ENCODE measurements at places on chromosomes 16 and 17.

GRCh38 chr17:72163474-72163873 lies 42.7 kb downstream of the SOX9 start:
- no peak for DNase-seq

DNA sequence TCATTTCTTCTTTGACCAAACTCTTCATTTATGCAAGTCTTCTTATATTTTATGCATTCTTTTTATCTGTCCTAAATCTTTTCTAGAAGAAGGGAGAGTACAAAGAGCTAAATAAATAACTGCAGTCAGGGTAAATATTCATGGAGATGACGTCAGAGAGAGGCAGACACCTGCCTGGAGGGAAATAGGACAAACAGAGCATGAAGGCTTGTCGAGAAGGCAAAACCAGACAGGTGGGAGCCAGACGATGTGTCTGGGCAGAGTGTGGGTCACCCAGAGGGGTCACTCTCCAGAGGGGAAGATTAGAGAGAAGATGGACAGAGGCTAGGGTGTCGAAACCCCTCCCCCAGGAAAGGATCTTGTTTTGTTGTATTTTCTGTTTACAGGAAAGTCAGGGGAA lies 78.3 kb upstream of the RPL38 start:
- peak; percentile 97 for DNase-seq

GRCh38 chr17:75228847-75229246 lies 23.4 kb downstream of the NUP85 start:
- no peak for DNase-seq

GRCh38 chr17:78029697-78030096 lies 71.2 kb downstream of the TNRC6C start:
- DNase-seq = no peak

- DNase-seq = no peak
Measured at GRCh38 chr17:61593426-61593825, 2.4 kb upstream of the NACA2 start.

- peak; percentile 53 for DNase-seq
Measured at GRCh38 chr16:53055541-53056391, 975 bp downstream of the CHD9 start.

DNA sequence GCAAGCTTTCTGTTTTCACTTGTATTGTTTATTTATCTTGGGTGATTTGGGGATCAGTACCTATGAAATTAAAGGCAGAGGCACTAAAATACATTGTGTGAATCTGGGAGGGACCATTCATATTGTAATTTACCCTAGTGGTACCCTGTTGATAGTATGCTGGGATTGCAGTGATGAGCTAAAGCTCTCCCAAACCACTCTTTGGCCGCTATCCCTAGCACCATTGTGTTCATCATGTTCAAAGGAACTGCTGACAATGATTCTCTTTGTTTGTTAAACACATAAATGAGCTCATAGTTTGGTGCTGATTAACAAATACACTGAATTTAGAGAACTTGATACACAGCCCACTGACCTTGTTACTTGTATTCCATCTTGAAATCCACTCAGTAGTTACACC lies 1469.8 kb downstream of the CDH11 start:
- peak; percentile 52 for DNase-seq

DNA sequence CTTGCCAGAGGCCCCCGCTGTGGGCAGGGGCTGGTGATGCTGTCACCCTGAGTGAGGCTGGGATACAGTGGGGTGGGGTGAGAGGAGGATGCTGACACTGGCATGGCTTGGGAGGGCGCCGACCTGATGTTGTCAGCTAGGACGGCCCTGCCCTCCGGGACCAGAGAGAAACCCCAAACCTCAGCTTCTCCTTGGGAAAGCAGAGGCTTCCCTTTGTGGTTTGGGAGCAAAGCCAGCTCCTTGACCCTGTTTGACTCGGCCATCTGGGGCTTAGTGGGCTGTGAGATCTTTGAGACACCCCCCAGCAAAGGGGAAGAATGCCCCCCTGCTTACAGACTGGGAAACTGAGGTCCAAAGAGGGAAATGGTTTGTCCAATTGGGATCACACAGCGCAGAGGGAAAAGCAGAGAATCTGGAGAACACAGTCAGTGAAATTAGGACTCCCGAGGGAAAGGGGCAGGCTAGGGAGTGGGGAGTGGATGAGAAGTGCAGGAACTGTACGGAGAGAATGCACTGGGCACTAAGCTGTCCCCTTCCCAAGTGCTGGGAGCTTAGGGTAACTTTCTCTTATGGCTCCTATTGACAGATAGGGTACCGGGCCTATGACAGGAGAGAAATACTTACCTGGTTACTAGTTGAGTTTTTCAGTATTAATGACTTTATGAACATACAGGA lies 40.7 kb upstream of the DLX4 start:
- no peak for DNase-seq

GRCh38 chr17:40686192-40686591 lies 17.4 kb downstream of the KRT24 start:
- no peak for DNase-seq

DNA sequence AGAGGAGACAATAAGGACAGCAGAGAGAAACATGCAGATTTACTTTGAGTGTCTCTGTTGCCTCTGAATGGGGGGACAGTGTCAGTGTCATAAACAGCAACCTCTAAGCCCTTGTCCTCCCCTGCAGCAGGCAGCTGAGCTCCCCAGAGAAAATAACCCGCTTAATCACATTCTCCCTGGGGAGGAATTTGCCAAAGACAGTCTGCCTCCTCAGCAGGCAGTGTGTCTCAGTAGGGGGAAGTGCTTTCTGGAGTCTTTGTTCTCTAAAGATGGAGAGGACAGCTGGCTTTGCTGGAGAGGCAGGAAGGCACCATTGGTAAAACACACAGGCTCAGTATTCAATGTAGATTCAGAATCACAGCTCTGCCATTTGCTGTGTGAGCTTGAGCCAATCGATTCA lies 16.1 kb downstream of the TEKT5 start:
- DNase-seq = no peak

DNA sequence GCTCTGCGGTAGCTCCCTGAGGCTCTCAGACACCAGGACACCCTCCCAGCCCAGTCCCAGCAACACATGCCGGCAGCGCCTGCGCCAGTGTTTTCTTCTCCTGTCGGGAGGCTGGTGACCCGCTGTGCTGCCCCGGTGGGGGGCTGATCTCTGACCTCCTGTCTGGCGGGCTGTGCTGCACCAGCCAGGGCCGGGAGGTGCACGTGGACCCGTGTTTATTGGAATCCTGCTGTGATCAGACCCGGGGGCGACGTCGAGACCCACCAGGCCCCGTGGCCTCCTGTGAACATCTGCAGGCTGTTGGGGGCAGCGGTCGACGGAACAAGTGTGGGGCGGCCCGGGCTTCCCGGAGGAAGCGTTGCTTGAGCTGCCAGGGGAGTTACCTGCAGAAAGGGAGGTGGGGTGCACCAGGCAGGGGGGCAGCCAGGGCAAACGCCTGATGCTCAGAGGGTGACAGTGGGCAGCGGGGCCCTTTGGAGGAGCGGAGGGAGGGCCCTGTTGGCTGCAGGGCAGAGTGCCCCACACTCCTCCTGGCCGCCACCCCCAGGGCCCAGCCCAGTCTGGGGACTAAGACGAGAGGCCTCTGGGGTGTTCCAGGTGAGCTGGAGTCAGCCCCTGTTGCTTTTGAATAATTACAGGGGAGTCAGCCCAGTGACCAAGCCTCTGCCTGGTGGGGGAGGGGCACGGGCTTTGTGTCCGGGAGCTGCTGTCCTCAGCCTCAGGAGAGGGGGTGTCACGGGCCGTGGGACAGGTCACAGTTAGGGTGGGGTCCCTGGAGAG lies 2.3 kb upstream of the SSTR5 start:
- no peak for DNase-seq

- DNase-seq = peak; percentile 57
Measured at GRCh38 chr17:81906476-81907218, 4.6 kb downstream of the PCYT2 start.

GRCh38 chr16:17885659-17886207 lies 415.0 kb upstream of the XYLT1 start:
- DNase-seq = no peak

DNA sequence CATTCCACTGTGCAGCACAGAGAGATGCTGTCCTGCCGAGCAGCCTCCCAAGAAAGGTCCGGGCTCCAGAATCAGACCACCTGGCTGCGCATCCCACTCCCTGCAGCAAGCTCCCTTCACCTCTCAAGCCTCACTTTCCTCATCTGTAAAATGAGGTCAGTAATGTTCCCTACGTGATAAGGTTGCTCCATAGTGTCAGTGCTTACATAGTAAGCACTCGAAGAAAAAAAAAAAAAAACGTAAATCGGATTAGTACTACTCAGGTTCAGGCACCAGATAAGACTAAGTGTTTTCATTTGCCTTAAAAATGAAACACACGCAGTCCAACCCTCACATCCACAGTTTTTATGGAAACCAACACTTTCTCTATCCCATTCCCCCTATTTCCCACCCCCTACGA lies 76.7 kb downstream of the CCT6B start:
- no peak for DNase-seq

DNA sequence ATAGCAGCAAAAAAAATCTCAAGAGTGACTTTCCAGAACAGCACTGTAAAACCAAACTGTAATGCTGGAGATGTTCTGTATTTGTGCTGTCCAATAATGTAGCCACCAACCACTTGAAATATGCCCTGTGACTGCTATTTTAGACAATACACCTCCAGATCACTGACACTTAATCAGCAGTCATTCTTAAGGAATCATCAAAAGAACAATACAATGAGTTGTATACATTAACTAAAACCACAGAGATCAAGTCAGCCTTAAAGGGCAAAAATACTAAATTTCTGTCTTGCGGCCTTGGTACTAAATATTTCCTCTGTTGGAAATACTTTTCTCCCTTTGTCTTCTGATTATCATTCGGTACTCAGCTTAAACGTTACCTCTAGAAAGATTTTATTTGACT lies 33.6 kb upstream of the ANKFY1 start:
- DNase-seq = no peak

DNA sequence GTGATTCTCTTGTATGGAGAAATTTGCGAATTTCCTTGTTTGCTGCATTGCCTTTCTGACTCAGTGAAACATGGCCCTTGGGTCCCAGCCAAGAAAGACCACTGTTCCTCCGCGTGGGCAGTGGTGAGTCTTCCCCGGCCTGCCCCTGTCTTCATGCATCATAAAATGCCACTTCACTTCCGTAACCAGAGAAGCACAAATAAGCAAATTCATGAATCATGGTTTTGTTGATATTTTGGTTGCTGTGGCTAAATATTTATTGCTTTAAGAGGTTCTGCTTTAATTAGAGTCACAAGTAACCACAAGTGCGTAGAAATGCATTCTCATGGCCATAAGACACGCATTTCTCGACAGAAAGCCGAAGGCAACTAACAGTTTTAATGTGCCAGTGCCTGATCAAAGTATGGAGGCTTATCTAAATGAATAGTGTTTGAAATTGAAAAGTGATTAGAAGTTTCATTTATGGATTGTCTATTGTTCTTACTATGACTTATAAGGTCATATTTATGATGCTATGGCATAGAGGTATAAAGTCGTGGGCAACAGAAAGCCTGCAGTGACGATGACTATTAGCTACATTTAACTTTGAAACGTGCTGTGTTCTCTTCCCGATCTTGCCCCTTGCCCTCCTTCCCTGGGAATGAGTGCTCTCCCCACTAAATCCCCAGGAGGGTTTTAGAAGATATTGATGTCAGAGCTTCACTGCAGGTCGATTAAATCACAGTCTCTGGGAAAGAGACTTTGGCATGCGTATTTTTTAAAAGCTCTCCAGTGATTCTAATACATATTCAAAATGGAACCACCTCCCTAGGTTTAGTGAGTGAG lies 76.0 kb downstream of the WIPI1 start:
- peak; percentile 80 for DNase-seq

GRCh38 chr17:78828470-78829185 lies 12.0 kb downstream of the USP36 start:
- DNase-seq = peak; percentile 37

DNA sequence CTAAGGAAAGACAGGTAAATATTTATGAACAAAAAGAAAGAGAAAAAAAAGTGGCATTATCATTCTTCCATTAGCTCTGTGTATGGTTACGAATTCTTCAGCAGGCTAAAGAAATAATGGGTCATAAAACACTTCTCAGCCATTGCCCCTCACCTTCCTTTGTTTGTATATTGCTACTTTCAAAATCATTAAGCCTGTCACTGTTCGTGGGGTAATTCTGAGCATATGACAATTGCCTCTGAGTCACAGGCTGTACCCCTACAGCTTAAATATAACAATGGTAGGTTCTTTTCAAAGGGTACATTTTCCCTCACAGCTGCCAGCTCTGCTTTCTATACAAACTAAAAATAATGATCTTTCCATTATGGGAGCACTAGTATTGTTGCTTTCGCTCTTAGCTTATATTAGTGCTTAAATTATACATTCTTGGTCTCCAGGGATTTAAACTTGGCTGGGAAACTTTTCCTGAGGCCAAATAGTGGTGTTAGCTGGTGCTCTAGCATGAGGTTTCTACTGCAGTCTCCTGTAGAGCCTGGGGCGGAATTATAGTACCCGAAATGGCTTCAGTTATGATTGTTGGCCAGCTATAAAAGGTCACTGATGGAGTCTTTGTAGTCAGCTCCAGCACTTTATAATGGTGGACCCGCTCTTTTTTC lies 74.7 kb upstream of the CDH11 start:
- no peak for DNase-seq

GRCh38 chr16:29314292-29314934 lies 92.1 kb downstream of the NPIPB11 start:
- no peak for DNase-seq

DNA sequence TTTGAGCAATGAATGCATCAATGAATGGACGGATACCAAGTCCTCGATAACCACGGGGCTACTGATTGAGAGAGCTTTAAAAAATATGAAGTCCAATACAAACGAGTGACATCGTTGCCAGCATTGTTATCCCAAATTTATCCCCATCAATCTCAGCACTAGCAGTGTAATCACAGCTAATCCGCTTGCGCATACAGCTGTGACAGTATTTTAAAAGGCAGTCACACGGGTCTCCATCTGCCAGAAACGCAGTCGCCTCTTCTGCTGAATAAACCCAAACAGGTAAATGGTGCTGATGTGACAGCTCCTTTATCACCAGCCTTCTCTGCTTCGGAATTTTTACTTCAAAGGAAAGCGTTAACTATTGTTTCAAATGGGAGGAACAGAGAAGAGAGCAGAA lies 311.1 kb downstream of the XYLT1 start:
- DNase-seq = no peak

- DNase-seq = no peak
Measured at GRCh38 chr17:69460963-69461922, 46.7 kb downstream of the MAP2K6 start.

DNA sequence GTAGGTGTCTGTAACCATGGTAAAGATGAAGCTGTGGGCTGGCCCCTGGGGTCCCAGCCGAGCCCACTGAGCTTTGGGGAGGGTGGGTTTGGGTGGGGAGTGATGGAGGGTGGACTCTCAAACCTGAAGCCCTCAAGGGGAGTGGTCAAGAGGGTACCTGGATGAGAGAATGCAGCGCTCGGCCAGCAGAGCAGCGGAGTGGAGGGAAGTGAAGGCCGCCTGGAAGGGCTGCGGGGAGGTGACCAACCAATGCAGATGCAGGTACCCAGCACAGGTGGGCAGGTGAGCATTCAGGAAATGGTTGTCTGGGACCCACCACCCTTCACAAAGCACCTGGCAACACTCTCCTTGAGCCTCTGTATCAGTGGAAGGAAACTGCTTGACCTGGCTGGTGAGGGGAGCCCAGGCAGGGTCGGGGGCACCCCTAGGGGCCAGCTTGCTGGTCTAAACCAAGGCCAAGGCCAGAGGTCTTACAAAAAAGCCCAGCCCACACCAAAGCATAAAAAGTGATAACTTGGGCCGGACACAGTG lies 3.4 kb upstream of the SLC5A10 start:
- DNase-seq = no peak

GRCh38 chr17:75769536-75769935 lies 4.5 kb upstream of the GALK1 start:
- DNase-seq = peak; percentile 91

All from DMS53 (cell line).